ENCODE measurements at places on chromosomes 6 and 20.

- DNase-seq: peak; percentile 9
Observed at GRCh38 chr20:46752728-46753127, 43.3 kb downstream of the SLC2A10 start.

GRCh38 chr6:144133225-144133821 lies 17.0 kb upstream of the STX11 start:
- DNase-seq: no peak

- no peak for DNase-seq
Observed at GRCh38 chr6:6332811-6333244, 12.4 kb upstream of the F13A1 start.

DNA sequence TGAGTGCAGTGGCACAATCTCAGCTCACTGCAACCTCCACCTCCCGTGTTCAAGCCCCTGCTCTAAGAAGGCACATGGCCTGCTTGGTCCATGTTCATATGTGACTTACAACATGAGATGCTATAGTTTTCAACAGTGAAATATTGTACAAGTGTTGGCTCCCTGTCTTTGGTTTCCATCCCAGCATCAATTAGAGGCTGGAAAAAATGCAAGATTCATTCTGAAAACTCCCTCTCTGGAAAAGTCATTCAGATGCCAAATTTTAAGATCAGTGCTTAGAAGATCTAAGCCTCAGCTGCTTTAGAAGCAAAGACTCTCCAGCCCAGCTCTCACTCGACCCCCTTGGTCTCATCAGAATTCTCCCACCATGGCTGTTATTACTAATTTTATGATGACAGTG lies 398.9 kb downstream of the KIF16B start:
- DNase-seq: no peak

GRCh38 chr6:112842330-112842685 lies 495.2 kb downstream of the RFPL4B start:
- no peak for DNase-seq

DNA sequence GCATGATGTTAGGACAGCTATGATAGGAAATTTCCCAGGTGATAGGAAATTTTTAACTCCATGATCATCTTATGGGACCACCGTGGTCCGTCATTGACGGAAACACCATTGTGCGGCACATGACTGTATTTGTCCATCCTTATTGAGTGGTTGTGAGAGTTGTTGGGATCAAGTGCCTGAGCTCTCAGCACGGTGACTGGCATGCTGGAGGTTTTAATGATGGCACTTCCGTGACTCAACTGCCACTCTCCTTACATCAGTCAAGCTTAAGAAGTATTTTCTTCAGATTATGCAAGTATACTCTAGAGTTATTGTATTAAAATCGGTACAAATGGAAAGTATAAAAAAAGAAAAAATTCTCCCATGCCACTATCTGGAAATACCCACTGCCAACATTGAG lies 20.7 kb downstream of the PBOV1 start:
- DNase-seq: no peak

- no peak for DNase-seq
Observed at GRCh38 chr6:64990652-64991304, 716.2 kb downstream of the EYS start.

- no peak for DNase-seq
Observed at GRCh38 chr6:7138046-7138531, 30.3 kb downstream of the RREB1 start.

- no peak for DNase-seq
Observed at GRCh38 chr20:51385646-51386530, 156.6 kb downstream of the NFATC2 start.

DNA sequence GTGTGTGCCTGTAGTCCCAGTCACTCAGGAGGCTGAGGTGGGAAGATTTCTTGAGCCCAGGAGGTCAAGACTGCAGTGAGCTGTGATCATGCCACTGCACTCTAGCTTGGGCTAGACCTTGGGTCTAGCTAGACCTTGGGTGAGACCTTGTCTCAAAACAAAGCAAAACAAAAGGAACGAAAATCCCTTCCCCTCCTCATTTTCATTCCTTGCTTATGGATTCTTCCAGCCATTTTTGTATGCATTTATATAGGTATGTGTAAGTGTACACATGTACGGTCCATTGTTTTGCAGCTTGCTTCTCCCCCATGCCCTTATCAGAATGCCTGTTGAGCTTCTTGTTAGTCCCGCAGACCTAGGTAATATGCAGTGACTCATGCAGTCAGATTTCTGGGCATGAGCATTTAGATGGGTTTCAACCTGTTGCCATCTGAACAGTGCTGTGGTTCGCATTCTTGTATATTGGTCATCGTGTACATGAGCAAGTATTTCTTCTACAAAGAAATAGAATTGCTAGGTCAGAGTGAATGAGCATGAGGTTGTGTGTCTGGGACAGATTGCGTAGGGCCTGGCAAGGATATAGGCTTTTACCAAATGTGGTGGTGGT lies 73.2 kb downstream of the ATRN start:
- no peak for DNase-seq

DNA sequence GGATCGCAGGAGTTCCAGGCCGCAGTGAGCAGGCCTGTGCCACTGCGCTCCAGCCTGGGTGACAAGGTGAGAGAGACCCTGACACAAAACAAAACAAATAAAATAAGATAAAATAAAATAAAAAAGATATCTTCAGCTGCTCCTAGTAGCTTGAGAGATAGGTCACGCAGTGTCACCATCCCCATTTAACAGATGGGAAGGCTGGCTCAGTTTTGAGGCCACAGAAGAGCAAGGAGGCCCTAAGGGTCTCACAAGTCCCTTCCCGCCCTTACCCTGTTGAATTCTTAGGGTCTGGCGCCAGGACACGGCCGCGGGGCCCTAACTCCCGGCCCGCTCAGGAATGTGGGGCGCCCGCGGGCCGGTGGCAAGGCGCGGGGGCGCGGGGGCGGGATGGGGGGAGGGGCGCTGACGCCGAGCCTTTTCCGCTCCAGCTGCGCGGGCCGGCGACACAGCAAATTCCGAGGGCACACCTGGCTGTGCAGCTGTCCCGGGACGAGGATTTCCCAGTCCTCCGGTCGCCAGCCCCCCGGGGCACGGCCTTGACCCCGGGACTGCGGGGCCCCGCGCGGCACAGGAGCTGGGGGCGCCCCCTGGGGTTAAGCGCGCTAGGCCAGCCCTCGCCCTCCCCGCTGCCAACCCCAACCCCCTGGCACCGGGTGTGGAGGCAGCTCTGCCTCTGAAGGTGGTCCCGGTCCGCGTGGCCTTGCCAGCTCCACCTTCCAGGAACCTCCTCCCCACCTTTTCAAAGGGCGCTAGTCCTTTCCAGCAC lies 10.3 kb upstream of the R3HDML start:
- no peak for DNase-seq

DNA sequence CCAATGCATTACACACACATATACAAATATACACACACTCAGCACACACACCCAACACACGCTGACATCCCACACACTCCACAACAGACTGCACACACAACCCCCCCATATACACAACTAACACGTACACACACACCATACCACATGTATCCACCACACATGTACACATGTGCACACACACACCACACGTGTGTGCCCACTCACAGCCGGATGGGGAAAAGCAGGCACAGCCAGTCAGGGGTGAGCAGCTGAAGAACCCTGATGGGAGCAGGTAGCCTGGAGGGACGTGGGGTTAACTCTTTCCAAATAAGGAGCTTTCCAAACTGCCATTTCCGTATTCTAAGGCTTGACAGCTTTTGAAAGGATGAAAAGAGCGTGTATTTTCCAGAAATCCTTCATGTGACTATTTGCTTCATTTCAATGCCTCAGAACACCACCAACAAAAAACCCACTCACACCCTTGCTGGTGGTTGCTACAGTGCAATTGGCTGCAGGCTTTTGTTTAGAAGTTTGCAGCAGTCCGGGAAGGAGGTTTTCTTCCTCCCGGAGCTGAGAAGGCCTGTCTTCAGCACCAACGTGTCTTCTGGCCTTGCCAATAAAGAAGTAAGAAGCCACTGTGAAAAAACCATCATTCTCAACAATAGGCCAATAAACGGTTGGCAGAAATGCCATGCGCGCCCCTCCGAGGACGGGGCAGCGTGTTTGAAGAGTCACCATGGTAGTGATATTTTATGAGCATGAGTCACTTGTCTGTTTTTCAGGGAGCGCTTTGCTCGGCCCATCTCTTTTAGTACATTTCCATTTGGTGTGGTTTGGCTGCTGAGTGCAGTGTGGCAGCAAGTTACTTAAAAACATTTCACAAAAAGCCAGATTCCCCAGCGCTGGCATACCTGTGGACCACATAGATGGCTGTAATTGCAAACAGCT lies 131.3 kb upstream of the GMDS start:
- no peak for DNase-seq

GRCh38 chr20:38406476-38406875 lies 28.7 kb downstream of the SNHG17 start:
- no peak for DNase-seq

GRCh38 chr6:92132457-92132856 lies 1286.9 kb downstream of the EPHA7 start:
- no peak for DNase-seq

DNA sequence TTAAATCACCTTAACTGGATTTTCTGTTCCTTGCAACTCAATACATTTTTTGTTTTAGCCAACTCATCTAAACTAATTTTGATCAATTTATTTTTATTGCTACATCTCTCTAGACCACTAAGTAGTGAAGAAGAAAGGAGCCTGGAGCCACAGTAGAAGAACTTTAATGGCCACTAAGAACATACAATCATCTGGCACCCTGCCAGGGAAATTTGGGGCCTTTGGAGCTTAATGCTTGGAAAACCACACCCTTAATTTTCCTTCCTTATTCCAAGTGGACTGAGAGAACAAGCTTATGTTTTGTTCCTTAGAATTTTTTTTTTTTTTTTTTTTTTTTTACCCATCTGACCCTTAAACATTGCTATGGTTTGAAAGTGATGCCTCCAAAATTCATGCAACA lies 12.0 kb upstream of the GMDS start:
- DNase-seq: no peak

- DNase-seq: no peak
Observed at GRCh38 chr20:540391-541201, 3.0 kb downstream of the CSNK2A1 start.

All from thymus (tissue), 14 donors.